GF-D8 (cell line): ENCODE measurements at places on chromosomes 5 and 9.

- no peak for DNase-seq
Measured at GRCh38 chr5:136349029-136349428, 16.3 kb downstream of the TRPC7 start.

DNA sequence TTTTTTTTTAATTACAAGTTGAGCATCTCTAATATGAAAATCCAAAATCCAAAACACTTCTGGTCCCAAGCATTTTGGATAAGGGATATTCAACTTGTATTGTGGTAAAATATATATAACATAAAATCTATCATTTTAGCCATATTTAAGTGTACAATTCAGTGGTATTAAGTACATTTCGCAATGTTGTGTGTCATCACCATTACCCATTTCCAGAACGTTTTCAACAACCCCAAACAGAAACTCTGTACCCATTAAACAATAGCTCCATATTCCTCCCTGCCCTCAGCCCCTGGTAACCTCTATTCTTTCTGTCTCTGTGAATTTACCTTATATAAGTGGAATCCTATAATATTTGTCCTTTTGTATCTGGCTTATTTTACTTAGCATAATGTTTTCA lies 24.9 kb downstream of the TICAM2 start:
- no peak for DNase-seq

DNA sequence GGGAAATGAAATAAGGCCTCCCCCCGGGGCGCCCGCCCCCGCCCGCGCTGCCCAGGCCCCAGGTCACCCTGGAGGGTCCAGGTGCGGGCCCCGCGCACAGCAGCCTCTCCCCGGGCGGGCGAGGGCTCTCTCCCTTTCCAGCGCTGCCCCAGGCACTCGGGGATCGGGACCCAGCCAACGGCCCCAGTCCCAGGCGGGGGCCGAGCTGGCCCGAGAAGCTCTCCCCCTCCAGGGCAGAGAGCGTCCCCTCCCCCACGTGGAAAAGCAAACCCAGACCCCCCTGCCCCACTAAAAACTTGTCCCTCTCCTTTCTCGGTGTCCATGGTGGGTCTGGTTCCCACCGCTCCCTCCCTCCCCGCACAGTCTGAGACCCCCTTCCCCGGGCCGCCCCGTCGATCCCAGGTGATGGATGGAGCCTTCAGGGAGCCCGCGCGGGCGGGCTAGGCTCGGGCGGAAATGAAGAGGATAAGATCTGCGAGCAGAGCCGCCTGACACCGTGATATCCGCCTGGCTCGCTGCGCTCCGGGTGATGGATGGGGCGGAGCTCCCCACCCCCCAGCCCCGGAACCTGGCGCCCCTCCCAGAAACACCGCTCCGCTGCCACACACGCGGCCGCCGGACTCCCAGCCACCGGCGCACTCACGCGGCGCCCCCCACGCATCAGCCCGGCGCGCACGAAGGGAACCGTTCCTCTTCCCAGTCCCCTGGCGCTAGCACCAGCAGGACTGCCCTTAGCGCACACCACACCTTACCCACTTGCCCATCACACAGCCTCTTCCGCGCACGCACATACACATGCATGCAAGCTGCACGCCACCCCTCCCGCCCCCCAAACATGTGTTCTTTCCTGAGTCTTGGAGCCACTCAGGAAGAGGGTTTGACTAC lies 81.7 kb upstream of the ZBTB43 start:
- DNase-seq = no peak

GRCh38 chr5:13930541-13931171 lies 13.8 kb downstream of the DNAH5 start:
- DNase-seq = no peak

DNA sequence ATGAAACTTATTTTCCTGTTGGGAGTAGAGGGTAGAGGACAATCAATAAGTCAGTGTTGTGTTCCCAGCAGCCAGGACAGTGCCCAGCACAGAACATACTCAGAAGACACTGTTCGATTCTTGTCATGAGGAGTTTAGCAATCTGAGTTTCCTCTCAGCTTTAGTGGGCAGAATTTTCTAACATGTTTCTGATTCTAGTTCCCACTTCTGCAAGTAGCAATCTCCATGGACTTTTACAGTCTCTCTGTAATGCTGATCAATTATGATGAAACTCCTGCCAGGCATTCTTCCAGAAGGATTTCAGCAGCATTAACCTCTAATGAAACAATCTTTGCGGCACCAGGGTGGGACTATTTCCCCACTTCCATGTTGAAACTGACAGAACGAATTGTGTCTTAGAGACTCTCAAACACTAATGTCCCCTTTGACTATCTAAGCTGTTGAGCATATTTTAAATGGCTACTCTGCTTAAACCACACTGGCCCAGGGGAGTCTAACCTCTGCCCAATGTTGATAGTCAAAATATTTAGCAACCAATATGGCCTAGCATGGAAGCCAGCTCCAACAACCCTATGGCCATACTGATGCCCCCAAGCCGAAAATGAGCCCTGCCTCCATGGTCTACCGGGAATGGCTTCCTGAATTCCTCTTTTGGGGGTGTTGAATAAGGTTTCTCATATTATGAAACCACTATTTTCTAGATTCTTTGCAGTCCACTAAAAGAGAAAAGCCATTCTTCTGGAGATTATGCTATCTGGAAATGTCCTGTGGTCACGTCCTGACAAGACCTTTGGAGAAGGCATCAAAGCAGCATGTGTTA lies 484.3 kb downstream of the BNC2 start:
- no peak for DNase-seq

DNA sequence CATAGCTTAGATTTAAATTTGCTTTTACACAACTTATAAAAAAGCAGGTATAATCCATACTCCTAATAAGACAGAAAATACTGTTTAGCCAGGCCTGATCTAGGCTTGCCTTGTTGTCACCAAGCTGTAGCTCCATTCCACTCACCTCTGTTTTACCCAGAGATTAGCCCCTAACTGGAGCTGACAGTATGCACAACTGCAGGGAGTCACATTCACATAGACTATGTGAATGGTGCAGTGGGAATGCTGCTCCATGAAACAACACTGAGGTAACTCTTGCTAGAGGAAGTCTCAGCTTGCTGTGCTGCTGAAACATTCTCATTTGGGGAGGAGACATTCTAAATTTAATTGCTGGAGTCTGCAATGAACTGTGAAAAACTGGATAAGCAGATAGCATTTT lies 209.1 kb downstream of the TMEM232 start:
- no peak for DNase-seq

DNA sequence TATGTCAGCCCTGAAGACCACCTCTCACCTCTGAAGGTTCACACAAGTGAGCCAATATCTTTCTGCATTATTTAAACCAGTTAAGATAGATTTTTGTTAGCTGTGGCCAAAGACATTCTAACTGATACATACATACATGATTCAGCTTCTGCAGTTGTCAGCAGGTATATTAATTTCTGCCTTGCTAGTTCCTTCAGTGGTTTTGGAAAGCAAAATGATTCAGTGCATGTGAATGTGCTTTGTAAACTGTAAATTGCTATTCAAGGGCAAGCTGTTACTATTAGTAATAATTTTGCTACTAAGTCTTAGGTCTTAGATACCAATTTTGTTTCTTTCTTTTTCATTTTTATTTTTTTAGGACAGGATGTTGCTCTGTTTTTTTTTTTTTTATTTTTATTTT lies 89.2 kb upstream of the ERBIN start:
- no peak for DNase-seq

- DNase-seq = no peak
Measured at GRCh38 chr9:104993291-104993963, 65.5 kb upstream of the ABCA1 start.

DNA sequence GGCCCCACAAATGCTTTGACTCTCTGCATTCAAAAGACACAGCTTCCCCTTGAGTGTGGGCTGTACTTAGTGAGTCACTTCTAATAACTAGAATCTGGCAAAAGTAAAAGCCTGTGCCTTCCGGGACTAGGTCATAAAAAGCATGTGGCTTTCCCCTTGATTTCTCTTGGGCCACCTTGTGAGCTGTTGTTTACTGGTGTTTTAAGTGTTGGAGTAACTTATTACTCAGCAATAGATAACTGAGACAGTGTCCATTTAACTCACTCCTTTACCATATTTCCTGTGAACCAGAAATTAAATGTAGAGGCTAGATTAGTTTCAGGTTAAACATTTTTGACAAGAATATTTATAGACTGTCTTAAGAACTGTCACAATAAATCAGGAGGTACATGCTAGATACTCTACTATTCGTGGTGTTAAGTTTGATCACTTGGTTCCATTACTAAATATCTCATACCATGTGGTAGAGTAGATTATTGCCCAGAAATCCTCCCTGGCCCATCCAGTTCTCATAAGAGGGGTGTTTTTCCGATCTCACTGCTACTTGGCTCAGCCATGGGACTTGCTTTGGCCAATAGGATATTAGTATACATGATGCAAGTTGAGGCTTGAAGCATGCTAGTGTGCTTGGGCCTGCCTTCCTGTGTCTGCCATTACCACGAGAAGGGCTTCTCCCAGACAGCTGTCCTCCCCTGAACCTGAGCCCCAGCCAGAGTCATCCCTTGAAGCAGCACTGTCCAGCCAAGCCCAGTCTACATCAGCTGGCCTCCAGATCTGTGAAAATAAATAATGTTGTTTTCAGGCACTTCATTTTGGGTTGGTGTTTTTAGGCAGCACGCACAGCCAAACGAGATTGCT lies 10.4 kb upstream of the CMBL start:
- no peak for DNase-seq

- DNase-seq = no peak
Measured at GRCh38 chr5:6659941-6660684, 26.9 kb downstream of the SRD5A1 start.

DNA sequence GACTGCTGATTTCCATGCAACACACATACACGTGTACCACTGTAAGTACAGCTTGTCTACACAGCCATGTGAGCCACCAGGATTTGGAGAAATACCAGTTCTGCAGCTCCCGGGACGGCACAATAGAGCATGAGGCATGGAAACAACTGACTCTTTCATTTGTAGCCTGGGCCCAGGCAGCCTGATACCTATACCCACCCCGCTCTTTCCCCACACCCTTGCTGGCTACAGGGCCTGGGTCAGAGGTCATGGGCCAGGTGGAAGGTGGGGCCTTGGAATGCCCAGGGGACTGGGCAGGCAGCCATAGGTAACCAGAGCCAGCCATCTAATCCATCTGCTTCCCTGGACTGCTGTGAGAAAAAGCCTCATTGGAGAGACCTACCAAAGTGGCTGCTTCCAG lies 39.0 kb upstream of the ZSWIM6 start:
- DNase-seq = no peak

DNA sequence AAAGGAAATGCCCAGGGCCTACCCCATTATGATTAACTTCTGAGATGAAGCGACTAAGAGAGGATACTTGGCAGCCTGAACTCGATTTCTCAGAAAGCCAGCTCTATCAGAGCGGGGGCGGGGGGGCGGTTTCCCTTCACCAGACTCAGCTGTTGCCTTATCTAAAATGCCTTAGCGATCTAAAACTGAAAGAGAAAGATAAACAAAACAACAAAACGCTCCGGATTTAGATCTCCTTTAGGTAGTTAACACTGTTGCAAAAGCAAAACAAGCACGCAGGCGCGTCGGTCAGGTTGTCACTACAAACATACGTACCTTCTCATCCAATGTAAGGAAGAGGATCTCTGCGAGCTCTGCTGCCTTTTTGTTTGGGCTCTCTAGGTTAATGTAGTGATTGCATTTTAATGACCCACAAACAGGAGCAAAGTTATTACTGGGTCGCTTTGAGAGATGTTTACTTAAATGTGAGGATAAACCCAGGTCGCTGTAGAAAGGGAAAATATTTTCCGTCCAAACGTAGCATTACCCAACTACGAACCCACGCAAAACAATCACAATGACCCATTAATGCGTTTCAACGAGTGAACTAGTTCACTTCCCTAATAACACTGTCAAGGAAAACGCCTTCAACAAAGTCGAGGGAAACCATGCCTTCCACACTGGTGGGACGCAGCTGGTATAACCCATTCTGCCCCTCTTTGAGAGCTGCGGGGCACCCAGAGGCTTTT lies 982 bp downstream of the EPB41L4A start:
- no peak for DNase-seq

- no peak for DNase-seq
Measured at GRCh38 chr5:15763754-15764153, 263.8 kb downstream of the FBXL7 start.

GRCh38 chr9:17229945-17230560 lies 95.2 kb downstream of the CNTLN start:
- no peak for DNase-seq

- DNase-seq = no peak
Measured at GRCh38 chr5:167716126-167716775, 575.2 kb upstream of the WWC1 start.

- no peak for DNase-seq
Measured at GRCh38 chr9:131845305-131846298, 105.7 kb upstream of the RAPGEF1 start.

DNA sequence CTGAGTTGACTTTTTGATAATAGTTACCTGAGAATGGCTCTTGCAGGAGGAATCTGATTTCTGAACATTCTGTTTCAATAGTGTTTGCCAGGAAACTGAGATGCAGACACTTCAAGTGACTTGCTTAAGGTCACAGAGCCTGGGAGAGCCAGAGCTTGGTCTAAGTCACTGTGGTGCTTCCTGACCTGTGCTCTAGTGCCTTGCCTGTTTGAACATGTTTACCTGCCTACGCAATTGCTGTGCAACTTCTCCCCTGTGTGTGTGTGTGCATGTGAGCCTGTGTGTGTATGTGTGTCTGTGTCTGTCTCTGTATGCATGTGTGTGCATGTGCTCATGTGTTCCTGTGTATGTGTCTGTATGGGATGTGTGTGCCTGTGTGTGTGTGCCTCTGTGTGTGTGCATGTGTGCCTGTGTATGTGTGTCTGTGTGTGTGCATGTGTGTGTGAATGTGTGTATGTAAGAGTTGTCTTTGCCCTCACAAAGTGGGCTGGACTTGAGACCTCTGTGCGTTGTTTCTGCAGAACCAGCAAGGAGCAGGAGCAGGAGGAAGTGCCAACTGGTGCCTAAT lies 185.8 kb downstream of the GADD45G start:
- no peak for DNase-seq

- no peak for DNase-seq
Measured at GRCh38 chr5:30505014-30505886, 688.2 kb upstream of the CDH6 start.

DNA sequence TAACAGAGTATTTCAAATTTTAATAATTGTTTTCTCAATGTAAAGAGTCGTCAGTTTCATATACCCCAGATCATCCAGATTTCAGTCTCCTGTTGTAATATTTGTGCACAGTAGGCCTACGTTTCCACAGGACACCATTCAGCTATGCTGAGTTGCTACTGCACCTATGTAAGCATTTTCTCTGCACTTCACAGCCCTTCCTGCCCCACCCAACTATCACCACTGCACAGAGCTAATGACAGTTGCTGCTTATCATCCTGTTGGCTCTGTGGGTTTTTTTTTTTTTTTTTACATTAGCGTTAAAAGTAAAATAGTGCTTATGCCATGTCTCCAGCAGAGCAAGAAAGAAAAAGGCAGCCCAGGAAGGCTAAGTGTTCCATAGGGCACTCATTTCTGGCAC lies 5.9 kb upstream of the PRKACG start:
- DNase-seq = no peak

GRCh38 chr9:110101531-110102161 lies 106.3 kb downstream of the C9orf152 start:
- no peak for DNase-seq

- DNase-seq = no peak
Measured at GRCh38 chr5:95857185-95857945, 34.8 kb upstream of the GLRX start.

GRCh38 chr9:87701931-87702421 lies 23.9 kb upstream of the CTSL start:
- DNase-seq = no peak

GRCh38 chr9:95551406-95551805 lies 34.6 kb upstream of the PTCH1 start:
- DNase-seq = no peak
